ENCODE measurements at places on chromosomes 2 and 18. TPM values are rescaled to one million over a fixed set of nuclear protein-coding genes. Genes with fewer than 3 reads are reported as not detected.

DNA sequence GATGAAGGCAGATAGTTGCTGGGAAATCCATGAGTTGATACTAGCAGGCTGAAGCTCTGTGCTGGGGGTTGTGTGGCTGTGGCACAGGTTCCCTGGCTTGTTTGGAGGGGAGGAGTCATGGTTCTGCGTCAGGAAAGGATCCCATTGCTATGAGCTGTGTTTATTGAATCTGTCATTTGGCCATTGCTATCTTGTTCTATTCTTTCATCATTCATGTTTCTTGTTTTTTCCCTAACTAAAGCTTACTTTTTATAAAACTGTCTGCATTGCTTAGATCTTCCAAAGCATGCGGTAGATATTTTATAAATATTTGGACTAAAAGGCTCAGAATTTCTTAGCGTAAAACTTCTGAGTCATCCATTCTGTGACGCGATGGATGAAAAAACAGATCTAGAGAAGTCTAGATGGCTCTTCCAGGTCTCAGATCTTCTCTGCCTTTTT, 335.3 kb downstream of the PTPRM start:
- no peak overlapping the region for H3K4me3 ChIP-seq
- DNase-seq = no peak
- no peaks in the 10 kb centered on the region for H3K27me3 ChIP-seq
- H3K27ac ChIP-seq = peak overlapping the region; percentile 90
- peaks cover 49% of the 10 kb centered on the region for H3K4me1 ChIP-seq

- H3K4me3 ChIP-seq = no peak overlapping the region
- H3K27ac ChIP-seq = no peak overlapping the region
- no peaks in the 10 kb centered on the region for H3K4me1 ChIP-seq
- DNase-seq = no peak
- no peaks in the 10 kb centered on the region for H3K36me3 ChIP-seq
- H3K27me3 ChIP-seq = peaks cover 1% of the 10 kb centered on the region
These were observed 944.9 kb downstream of the CNTNAP5 start for GRCh38 chr2:124970030-124970429.

GRCh38 chr2:141021611-141022010, 1109.2 kb downstream of the LRP1B start:
- H3K4me3 ChIP-seq = no peak overlapping the region
- no peak for DNase-seq
- H3K4me1 ChIP-seq = peaks cover 15% of the 10 kb centered on the region
- H3K27ac ChIP-seq = no peak overlapping the region
- H3K36me3 ChIP-seq = no peaks in the 10 kb centered on the region

GRCh38 chr2:207528980-207529329, 807 bp upstream of the CREB1 start:
- DNase-seq = no peak
- no peaks in the 10 kb centered on the region for H3K27me3 ChIP-seq
- H3K4me1 ChIP-seq = peaks cover 37% of the 10 kb centered on the region
- H3K36me3 ChIP-seq = peaks cover 3% of the 10 kb centered on the region

GRCh38 chr18:79523736-79524180, 128.0 kb downstream of the NFATC1 start:
- H3K27ac ChIP-seq = no peak overlapping the region
- H3K4me1 ChIP-seq = peaks cover 27% of the 10 kb centered on the region
- no peak for DNase-seq
- H3K36me3 ChIP-seq = peaks cover 2% of the 10 kb centered on the region
- no peak overlapping the region for H3K4me3 ChIP-seq

The IL1RL1 gene
- total RNA-seq = not detected

GRCh38 chr2:151269798-151270568, 8.3 kb upstream of the RBM43 start:
- H3K27me3 ChIP-seq = no peaks in the 10 kb centered on the region
- H3K4me1 ChIP-seq = no peaks in the 10 kb centered on the region
- DNase-seq = no peak
- no peak overlapping the region for H3K4me3 ChIP-seq

DNA sequence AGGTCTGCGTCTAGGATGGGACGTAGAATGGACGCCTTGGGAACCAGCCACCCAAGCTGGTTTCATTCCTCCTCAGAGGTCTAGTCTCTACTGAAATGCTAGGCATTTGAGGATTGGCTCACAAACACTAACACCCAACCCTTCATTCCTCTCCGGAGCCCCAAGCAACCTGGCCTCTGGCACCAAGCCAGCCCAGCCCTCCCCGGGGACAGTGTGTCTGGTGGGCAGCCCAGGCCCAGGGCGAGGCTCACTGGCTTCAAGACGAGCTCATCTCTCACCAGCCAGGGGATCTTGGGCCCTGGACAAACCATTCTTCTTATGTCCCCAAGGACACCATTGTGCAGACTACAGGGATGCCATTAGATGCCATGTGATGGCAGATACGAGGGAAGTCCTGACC, 182.5 kb downstream of the CTIF start:
- H3K4me3 ChIP-seq = no peak overlapping the region
- DNase-seq = no peak
- H3K27ac ChIP-seq = peak overlapping the region; percentile 71
- peaks cover 46% of the 10 kb centered on the region for H3K36me3 ChIP-seq

GRCh38 chr18:10950876-10951630, 198.3 kb downstream of the PIEZO2 start:
- H3K4me1 ChIP-seq = no peaks in the 10 kb centered on the region
- H3K36me3 ChIP-seq = peaks cover 16% of the 10 kb centered on the region
- no peak overlapping the region for H3K4me3 ChIP-seq
- peak overlapping the region; percentile 18 for H3K27ac ChIP-seq
- H3K27me3 ChIP-seq = no peaks in the 10 kb centered on the region

- H3K27ac ChIP-seq = no peak overlapping the region
- DNase-seq = no peak
- no peak overlapping the region for H3K4me3 ChIP-seq
- H3K27me3 ChIP-seq = peaks cover 11% of the 10 kb centered on the region
- H3K36me3 ChIP-seq = no peaks in the 10 kb centered on the region
These were observed 18.5 kb downstream of the NEURL3 start for GRCh38 chr2:96486696-96487095.

The POTEI gene
- 0.07 TPM for total RNA-seq

- no peak overlapping the region for H3K4me3 ChIP-seq
- H3K36me3 ChIP-seq = no peaks in the 10 kb centered on the region
- H3K4me1 ChIP-seq = peaks cover 52% of the 10 kb centered on the region
- no peak for DNase-seq
These were observed 11.1 kb downstream of the EVA1A start for GRCh38 chr2:75549401-75550253.

The FOXD4L1 gene
- not detected for total RNA-seq

The PROC gene
- 2.6 TPM for total RNA-seq

DNA sequence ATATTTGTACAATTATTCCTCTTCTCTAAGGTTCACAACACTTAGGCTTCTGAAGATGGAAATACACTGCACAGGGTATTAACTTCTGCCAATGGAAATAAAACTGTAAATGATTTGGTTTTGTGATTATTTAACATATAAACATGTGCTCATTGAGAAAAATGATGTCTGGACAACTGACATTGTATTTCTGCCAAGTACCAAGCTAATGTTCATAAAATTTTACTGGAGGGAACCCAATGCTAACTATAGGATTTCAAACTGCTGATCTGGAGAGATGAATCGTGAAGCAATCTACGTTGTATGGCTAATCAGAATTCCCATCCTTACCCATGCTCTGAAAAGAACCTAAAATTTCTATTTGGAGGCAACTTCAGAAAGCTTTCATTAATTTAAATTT, 279.7 kb downstream of the NRXN1 start:
- H3K27me3 ChIP-seq = peaks cover 9% of the 10 kb centered on the region
- no peak for DNase-seq
- H3K27ac ChIP-seq = no peak overlapping the region

GRCh38 chr18:63220903-63221302, 98.7 kb downstream of the BCL2 start:
- no peak for DNase-seq
- H3K4me1 ChIP-seq = peaks cover 15% of the 10 kb centered on the region
- H3K36me3 ChIP-seq = peaks cover 7% of the 10 kb centered on the region
- no peaks in the 10 kb centered on the region for H3K27me3 ChIP-seq
- no peak overlapping the region for H3K27ac ChIP-seq

- peaks cover 30% of the 10 kb centered on the region for H3K4me1 ChIP-seq
- no peaks in the 10 kb centered on the region for H3K27me3 ChIP-seq
- H3K36me3 ChIP-seq = peaks cover 30% of the 10 kb centered on the region
- DNase-seq = no peak
These were observed 4.7 kb downstream of the EEF1B2 start for GRCh38 chr2:206164261-206164862.

The RTP5 gene
- not detected for total RNA-seq

- no peak overlapping the region for H3K4me3 ChIP-seq
These were observed 205.1 kb downstream of the NDUFA10 start for GRCh38 chr2:239819974-239820555.

GRCh38 chr2:219289537-219290361, 10.6 kb downstream of the DNAJB2 start:
- H3K27ac ChIP-seq = peak overlapping the region; percentile 98
- peak; percentile 95 for DNase-seq

DNA sequence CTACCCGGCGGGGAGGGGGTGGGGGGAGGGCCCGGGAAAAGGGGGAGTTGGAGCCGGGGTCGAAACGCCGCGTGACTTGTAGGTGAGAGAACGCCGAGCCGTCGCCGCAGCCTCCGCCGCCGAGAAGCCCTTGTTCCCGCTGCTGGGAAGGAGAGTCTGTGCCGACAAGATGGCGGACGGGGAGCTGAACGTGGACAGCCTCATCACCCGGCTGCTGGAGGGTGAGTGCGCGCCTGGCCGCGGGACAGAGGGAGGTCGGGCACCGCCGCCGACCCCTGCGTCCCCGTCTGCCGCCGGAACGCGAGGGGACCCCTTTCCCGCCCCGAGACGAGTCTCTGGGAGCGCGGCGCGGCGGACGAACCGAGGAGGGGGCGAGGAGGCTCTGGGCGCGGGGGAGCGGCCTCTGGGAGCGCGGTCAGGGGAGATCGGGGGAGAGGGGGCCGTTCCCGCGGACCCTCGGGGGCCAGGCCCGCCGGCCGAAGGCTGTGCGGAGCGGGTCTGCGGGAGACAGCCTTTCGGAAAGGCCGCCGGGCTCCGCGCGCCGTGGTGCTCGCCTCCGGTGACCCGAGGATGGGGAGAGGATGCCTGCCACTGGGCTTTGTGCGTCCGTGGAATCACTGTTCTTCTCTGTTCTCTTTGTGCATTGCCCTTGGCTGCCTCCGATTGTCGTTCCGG, 463 bp downstream of the PPP1CB start:
- H3K27ac ChIP-seq = peak overlapping the region; percentile 98
- DNase-seq = no peak
- H3K4me1 ChIP-seq = peaks cover 58% of the 10 kb centered on the region
- H3K4me3 ChIP-seq = peak overlapping the region; percentile 90

DNA sequence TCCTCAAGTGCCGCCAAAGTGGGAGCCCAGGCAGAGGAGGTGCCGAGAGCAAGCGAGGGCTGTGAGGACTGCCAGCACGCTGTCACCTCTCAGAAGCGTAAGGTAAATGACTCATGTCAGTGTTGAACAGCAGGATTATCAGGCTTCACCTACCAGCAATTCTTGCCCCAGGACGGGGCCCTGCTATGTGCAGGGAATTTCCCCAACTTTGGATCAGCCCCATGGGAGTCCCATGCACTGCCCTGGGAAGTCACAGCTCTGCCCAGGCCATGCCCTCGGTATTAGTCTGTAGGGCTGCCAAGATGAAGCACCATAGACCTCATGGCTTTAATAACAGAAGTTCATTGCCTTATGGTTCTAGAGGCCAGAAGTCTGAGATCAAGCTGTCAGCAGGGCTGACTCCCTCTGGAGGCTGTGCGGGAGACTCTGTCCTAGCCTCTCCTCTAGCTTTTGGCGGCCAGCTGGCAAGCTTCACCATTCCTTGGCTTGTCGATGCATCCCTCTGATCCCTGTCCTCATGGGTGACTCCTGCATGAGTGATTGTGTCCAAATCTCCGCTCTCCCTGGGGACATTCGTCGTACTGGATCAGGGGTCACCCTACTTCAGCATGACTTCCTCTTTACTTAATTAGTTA, 55.9 kb downstream of the TRPM8 start:
- H3K36me3 ChIP-seq = no peaks in the 10 kb centered on the region
- no peak overlapping the region for H3K4me3 ChIP-seq
- no peak for DNase-seq
- H3K27me3 ChIP-seq = no peaks in the 10 kb centered on the region

The IGFBP5 gene
- 500 TPM for total RNA-seq

The RAX gene
- total RNA-seq = not detected

GRCh38 chr2:1453561-1453960, 40.3 kb downstream of the TPO start:
- H3K27me3 ChIP-seq = peaks cover 21% of the 10 kb centered on the region
- no peaks in the 10 kb centered on the region for H3K36me3 ChIP-seq
- no peak overlapping the region for H3K4me3 ChIP-seq
- H3K27ac ChIP-seq = no peak overlapping the region
- DNase-seq = no peak

The G6PC2 gene
- not detected for total RNA-seq

- no peak overlapping the region for H3K4me3 ChIP-seq
- H3K27ac ChIP-seq = no peak overlapping the region
- H3K27me3 ChIP-seq = no peaks in the 10 kb centered on the region
These were observed 178.0 kb downstream of the UBE2E3 start for GRCh38 chr2:181158427-181158826.

The NEUROD1 gene
- total RNA-seq = not detected

- no peak overlapping the region for H3K27ac ChIP-seq
- peaks cover 2% of the 10 kb centered on the region for H3K36me3 ChIP-seq
- no peaks in the 10 kb centered on the region for H3K27me3 ChIP-seq
- no peak for DNase-seq
These were observed 60.1 kb downstream of the STRN start for GRCh38 chr2:36906277-36906676.

- peaks cover 28% of the 10 kb centered on the region for H3K36me3 ChIP-seq
- no peaks in the 10 kb centered on the region for H3K4me1 ChIP-seq
- no peak overlapping the region for H3K4me3 ChIP-seq
- H3K27me3 ChIP-seq = no peaks in the 10 kb centered on the region
- DNase-seq = no peak
These were observed 12.5 kb upstream of the POLR1B start for GRCh38 chr2:112529757-112530156.

The NOSTRIN gene
- not detected for total RNA-seq

All from chondrocyte (in vitro differentiated cells).